ENCODE measurements at places on chromosomes 12 and 14.

DNA sequence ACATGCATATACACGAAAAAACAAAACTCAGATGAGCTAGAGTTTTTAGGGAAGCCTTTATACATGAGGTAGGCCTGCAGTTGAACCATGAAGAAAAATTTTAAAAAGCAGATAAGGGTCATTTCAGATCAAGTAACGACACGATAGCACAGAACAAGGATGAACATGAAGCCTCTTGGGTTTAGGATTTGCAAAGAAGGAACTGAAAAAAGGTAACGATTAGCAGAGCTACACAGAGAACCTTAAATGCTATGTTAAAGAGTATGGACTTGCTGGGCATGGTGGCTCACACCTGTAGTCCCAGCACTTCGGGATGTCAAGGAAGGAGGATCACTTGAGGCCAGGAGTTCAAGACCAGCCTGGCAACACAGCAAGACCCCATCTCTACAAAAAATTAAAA, 96.1 kb upstream of the HECTD1 start:
- no peak for DNase-seq

GRCh38 chr12:63224396-63224795, 73.4 kb upstream of the AVPR1A start:
- DNase-seq = no peak

GRCh38 chr12:26845057-26845666, 12.2 kb upstream of the ITPR2 start:
- no peak for DNase-seq

DNA sequence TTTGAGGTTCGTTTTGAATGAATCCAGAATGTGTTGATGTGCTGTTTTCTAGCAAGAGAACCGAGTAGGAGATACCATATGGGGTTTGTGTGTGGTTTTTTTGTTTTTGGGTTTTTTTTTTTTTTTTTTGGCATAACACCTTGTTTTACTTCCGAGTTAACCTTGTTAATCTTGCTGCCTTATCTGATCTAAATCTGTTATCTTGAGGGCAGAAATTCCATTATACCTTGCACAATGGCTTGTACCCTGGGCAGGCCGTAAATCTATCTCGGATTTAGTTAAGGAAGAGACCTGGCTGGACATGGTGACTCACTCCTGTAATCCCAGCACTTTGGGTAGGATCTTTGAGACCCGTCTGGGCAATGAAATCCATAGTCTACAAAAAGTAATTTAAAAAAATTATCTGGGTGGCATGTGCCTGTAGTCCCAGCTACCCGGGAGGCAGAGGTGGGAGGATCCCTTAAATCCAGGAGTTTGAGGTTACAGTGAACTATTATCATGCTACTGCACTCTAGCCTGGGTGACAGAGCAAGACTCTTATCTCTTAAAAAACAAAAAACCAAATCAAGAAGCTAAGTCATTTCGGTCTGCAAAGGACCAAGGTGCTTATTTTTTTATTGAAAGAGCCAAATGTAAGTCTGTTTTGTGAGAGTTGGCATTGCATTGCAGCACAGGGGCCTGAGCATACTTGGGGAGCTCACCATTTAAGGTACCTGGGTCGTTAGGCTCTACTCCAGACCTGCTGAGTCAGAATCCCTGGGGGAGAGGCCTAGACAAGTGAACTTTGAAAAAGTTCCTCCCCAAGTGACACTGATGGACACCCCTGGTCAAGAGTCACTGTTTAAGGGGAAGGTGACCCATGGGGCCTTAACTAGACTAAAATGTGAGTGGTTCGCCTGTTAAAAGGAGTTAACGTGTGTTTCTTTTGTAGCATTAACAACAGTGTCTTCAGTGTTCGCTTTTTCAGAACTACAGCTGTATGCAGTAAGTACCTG, 6.7 kb downstream of the DLST start:
- no peak for DNase-seq

- no peak for DNase-seq
Measured at GRCh38 chr12:42396473-42397259, 70.7 kb downstream of the PPHLN1 start.

- DNase-seq = no peak
Measured at GRCh38 chr12:48413388-48413787, 59.0 kb upstream of the ANP32D start.

DNA sequence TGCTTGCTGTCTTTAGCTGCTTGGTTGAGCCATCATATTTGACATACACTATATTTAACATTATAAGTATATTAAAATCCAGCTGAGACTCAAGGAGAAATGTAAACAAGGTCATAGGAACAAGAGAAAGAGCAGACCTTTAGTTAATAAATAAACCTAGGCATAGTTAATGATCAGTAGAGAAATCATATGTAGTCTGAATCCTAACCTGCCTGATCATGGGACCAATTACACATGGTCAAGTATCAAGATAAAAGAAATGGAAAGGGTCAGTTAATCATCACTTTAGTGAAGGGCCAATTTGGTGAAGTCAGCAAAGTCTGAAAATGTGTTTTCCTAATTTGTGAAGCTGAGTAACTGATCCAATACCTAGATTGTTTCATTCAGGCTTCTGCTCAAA, 7.5 kb downstream of the RNF212B start:
- DNase-seq = no peak

GRCh38 chr14:95577870-95578269, 43.0 kb downstream of the GLRX5 start:
- DNase-seq = no peak

- DNase-seq = no peak
Measured at GRCh38 chr14:100747736-100748135, 21.0 kb downstream of the DLK1 start.

DNA sequence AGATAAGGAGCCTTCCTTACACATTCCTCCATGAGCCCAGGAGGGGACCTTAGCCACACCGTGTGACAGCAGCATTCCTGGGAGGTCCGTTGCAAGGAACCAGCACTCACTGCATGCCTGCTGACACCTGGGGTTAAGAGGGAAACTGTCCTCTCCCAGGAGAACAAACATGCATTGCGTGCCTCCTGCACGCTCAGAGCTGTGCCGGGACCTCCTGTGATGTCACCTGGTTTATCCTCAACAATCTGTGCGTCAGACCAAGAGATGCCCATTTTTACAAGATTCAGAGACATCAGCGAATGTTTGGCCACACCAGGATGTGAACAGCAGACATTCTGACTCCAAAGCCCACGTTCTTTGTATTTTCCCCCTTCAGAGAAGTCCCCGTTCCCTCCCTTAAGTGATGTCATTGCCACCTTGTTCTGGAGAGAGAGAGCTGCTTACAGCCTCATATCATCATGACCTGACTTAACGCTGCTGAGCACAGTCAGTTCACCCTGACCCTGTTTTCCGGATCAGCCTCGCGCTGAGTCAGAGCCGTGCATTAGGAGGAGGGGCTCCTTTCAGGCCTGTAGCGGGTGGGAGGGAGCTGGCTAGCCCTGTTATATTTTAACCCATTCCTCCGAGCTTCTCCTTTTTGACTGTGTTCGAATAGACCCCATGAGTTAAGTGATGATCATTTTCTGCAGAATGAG, 36.2 kb downstream of the TMEM120B start:
- DNase-seq = no peak

DNA sequence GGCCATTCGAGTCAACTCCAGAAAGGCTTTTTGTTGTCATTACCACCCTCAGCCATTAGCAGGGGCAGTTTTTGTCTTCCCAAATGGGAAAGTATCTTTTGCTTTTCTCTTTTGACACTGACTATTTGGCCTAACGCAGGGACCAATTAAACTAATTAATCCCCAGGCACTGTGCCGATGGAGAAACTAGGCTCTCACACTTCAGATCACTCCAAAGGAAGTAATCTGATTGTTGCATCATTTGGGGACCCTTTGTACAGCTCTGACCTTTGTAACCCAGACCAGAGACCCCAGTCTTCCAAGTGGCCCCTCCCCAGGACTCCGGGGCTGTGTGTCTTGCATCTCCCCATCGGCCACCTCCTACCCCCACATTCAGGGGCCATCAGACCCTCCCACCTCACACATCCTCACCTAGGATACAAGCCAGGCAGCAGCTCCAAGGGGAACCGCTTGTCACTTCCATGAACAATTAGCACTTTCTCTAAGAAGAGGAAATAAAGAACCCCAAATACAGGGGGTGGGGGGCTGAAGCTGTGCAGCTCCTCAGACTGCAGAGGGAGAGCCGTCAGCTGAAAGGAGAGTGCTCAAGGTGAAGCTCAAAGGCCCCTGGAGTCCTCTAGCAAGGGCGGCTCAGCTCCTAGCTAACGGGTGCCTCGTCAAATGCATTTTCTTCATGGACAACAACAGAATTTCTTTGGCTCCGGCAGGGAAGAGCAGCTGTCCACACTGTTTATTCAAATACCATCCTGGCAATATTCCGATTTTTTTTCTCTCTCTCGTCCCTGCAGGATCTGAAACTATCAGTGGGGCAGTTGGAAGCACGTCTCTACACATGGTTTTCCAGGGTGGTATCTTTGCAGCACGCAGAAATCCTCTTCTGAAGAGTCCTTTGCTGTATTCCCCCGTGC, 64.3 kb upstream of the DIO3 start:
- no peak for DNase-seq

- DNase-seq = no peak
Measured at GRCh38 chr14:74630881-74631690, 19.0 kb upstream of the LTBP2 start.

DNA sequence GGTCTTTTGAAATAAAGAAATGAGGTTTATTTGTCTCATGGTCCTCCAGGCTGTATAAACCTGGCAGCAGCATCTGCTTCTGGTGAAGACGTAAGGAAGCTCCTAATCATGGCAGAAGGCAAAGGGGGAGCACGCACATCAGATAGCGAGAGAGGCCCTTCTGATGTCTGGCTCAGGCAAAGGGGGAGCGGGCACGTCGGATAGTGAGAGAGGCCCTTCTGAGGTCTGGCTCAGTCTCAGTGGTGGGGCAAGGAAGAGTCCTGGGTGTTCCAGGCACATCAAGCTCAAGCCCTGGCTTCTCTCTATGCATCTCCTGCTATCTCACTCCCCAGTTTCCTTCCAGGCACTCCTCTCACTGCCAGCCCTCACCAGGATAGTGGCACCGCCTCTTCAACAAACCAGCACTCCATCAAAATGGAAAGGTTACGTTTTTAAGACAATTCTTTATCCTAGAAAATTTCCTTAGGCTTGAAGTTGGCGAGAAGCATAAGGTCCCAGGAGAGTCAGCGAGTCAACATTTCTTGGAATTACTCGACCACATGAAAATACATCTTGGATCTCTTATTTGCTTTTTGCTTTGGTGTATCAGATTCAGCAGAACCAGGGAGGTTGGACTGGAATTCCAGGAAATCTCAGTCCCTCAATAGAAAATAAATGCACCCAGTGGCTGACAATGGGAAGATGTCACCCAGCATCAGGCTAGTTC, 189.6 kb upstream of the TMEM132C start:
- no peak for DNase-seq

DNA sequence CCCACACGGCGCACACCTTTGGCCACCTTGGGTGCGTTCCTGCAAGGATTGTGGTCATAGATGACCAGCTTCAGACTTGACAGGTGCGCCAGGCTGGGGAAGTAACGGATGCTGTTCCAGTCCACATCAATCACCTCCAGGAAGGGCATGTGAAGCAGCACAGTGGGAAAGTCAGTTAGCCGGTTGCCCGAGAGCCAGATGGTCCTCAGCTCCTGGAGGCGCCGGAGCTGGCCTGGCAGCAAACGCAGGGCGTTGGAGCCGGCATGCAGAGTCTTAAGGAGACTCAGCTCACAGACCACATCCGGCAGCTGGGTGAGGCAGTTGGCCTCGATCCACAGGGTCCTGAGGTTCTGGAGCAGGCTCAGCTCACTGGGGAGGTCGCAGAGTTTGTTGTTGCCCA, 581 bp downstream of the LRRC10 start:
- no peak for DNase-seq

GRCh38 chr12:15322164-15323061, at the start of gene PTPRO:
Gene PTPRO (plus strand): TSS chr12:15322508.
- DNase-seq = no peak

DNA sequence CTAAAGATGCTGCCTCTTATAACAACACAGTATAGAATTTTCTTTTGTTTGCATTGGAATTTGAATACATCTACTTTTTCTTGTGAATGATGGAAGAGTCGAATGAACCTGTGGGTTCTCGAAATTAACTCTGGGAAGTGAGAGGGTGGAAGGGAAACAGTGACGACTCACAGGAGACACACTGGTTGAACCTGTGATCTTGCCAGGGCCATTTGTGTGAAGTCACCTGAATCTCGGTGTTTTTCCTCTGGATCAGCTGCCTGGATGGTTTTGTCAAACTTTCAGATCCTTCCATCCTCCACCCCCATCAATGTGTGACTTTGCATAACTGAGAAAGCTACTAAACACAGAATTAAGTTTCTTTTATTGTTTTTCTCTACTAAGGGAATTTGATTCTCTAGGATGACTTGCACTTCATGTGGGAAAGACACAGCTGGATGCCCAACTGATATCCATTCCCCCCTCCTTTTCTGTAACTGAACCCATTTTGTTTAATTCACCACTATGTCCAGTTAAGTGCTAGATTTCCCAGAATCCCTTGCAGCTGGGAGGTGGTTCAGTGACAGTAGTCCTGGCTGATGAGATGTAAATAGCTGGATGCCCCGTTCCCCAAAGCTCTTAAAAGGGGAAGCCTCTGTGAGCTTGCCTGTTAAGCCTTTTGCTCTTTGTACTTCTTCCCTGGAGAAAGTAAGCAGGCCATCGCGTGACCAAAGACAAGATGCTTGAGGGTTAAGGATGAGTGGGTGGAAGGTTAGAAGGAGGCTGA, 6.3 kb downstream of the PPFIBP1 start:
- no peak for DNase-seq

GRCh38 chr12:48121522-48121921, 2.4 kb downstream of the PFKM start:
- no peak for DNase-seq

GRCh38 chr14:75132382-75133086, 5.7 kb upstream of the NEK9 start:
- DNase-seq = peak; percentile 45

GRCh38 chr12:94193168-94193567, 44.8 kb downstream of the PLXNC1 start:
- DNase-seq = no peak

DNA sequence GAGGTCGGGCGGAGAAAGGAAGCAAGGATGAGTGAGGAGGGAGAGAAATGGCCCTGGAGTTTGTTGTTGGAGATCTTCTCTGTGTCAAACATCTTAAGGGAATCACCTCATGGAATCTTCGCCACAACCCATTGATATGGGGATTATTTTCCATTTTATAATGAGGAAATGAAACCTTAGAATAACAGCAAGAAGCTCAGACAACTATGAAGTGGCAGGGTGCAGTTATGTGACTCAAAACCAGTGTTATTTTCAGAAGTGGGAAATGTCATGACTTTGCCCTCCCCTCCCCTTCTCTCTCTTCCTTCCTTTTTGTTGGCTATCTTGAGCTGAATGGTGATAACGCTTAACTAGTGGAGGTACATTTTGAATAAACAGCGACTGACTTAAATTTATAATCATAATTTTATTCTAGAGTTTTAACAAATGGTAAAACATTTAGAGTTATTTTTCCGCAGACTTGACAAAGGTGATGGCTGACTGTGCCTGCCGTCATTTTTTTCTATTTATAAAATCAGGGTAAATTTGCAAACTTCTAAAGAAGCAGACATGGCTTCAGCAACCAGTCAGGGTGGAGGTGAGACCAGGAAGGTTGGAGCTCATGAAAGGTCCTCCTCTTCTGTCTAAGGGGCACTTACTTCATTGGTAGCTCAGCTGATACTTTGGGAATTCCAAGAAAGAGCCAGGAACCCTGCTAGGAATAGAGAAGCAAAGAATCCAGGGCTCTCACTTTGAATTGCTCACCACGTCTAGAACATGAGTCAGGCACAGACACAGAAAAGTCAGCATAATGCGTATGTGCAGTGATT, 232.4 kb downstream of the RGS6 start:
- DNase-seq = no peak

GRCh38 chr14:80202888-80203562, 8.3 kb downstream of the DIO2 start:
- DNase-seq = no peak

- DNase-seq = no peak
Measured at GRCh38 chr12:132554845-132555630, 55.3 kb downstream of the LRCOL1 start.

Data from HS-27A (cell line).